SK-MEL-5 (cell line): ENCODE measurements at places on chromosomes 11 and 22. TPM values are rescaled to one million over a fixed set of nuclear protein-coding genes. Genes with fewer than 3 reads are reported as not detected.

The SYT9 gene
- 0.11 TPM in 1 of 2 replicates, not detected in the other for total RNA-seq

The DAGLA gene
- total RNA-seq: 0.98 and 1.1 TPM in 2 replicates

The BATF2 gene
- total RNA-seq: 0.43 and 0.45 TPM in 2 replicates

The PGR gene
- not detected in 2 replicates for total RNA-seq

The CCDC86 gene
- 9.2 and 9.6 TPM in 2 replicates for total RNA-seq

The FAT3 gene
- not detected in 2 replicates for total RNA-seq

The HSCB gene
- total RNA-seq: 30.3 and 32.9 TPM in 2 replicates

The CCS gene
- 13.4 and 15.1 TPM in 2 replicates for total RNA-seq

The LYVE1 gene
- not detected in 2 replicates for total RNA-seq

The JAM3 gene
- 70.7 and 72.2 TPM in 2 replicates for total RNA-seq
